EH (cell line): ENCODE measurements at places on chromosomes 1 and 21.
A peak's percentile ranks its signal among the peaks of the same experiment; 100 is the strongest.

- no peak for DNase-seq
Observed at GRCh38 chr1:231919239-231919885, 292.8 kb downstream of the DISC1 start.

- peak; percentile 58 for DNase-seq
Observed at GRCh38 chr1:206505702-206506355, 1.5 kb upstream of the RASSF5 start.

DNA sequence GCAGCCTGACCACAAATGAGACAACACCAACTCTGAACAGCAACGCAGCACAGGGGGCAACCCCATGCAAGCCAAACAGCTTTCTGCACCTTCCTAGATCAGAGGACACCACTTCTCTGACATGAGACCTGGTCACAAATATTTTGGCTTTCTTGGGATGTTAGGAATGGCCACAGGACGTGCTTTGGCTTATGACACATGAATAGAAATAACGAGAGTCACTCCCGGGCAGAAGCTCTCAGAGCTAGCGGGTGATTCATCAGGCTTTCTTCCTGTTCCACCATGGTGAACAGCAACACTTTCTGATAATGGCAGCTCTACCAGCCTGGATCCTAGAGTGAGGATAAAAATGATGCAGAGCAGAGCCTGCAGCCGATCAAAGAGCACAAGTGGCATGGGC, 39.4 kb downstream of the PAFAH2 start:
- DNase-seq, result peak; percentile 96

DNA sequence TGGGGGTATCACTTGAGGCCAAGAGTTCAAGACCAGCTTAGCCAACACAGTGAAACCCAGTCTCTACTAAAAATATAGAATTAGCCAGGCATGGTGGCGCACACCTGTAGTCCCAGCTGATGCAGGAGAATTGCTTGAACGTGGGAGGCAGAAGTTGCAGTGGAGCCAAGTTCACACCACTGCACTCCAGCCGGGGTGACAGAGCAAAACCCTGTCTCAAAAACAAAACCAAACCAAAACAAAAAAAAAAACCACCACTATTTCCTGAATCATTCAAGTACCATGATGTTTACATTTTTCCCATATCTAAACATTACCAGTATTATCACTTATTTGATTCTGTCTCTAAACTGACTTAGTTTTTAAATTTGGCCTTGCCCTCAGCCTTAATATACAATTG, 29.5 kb downstream of the TUT4 start:
- peak; percentile 59 for DNase-seq

DNA sequence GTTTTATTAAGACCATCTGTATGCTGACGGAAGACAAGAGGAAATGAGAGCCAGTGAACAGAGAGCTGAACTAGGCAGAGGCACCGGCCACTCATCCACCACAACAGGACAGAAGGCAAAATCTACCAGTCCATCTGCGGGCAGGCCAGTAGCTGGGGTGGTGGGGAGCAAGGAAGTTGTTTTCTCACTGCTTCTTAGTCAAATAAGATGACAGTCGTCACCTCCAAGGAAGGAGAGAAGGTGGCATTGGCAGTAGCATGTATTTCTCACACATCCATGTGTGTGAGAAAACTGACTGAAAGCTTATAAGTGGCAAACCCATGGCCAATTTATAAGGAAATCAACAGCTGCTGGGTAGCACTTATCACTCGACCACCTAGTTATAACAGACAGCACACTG, 8.2 kb downstream of the TTC13 start:
- no peak for DNase-seq

DNA sequence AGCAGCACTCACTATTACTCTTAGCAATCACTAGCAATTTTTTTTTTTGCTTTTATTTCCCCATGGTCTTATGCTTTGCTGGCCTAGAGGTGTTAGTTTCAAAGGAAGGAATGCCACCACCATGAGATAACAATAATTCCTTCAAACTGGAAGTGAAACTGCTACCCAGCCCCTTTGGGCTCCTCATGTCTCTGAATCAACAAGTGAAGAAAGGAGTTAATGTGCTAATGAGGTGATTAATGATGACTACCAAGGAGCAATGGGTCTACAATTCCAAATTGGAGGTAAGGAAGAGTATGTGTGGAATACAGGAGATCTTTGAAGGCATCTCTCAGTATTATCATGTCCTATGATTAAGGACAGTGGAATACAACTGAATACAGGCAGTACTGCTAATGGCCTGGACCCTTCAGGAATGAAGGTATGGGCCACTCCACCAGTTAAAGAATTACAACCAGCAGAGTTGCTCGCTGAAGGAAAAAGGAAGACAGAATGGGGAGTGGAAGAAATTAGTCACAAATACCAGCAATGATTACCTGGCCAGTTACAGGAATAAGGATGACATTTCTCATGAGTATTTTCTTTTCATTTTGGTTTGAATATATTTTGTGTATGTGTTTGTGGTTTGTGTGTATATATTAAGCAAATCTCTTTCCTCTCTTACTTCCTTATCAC, 652.9 kb downstream of the ADGRL2 start:
- no peak for DNase-seq

DNA sequence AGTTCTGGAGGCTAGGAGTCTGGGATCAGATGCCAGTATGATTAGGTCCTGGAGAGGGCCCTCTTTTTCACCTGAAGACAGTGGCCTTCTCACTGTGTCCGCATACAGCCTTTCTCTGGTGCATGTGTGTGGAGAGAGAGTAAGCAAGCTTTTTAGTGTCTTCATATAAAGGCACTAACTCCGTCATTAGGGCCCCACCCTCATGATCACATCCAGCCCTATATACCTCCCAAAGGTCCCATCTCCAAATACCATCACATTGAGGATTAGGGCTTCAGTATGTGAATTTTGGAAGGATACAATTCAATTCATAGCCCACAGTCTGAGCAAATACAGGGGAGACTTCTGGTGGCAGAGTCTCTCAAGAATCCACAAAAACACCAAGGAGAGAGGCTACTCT, 176.6 kb downstream of the BACH1 start:
- no peak for DNase-seq

DNA sequence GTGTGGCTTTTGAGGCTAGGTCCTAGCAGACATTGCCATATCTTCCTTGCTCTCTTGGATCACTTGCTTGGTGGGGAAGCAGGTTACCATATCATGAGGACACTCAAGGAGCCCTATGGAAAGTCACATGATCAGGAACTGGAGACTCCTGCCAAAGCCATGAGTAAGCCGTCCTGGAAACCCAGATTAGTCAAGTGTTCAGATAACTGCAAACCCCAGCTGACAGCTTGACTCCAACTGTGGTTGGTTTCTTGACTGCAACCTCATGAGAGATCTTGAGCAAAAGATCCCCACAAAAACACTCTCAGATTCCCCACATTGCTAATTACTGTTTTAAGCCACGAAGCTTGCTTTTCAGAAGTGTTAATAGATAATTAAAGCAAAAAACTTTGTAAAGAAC, 58.6 kb downstream of the CACNA1E start:
- peak; percentile 7 for DNase-seq
